Daoy (cell line): ENCODE measurements at places on chromosomes 4 and X. TPM values are rescaled to one million over a fixed set of nuclear protein-coding genes. Genes with fewer than 3 reads are reported as not detected.

VCX2 gene
- not detected in 2 replicates for total RNA-seq

DNA sequence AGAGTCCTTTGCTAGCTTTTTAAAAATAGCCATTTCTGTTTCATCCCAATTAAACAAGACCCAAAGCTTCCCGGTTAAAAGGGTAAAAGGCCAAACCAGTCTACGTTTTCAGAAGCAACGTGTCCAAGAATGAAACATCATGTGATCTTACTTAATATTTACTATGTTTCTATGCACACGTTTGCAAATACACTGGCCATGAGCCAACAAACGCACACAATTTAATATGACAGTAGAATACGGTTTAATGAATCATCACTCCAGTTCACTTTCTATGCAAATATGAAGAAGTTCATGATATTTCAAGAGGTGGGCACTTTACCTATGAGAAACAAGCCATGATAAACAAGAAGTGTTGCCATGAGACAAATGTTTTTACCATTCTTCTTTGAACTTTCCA, 4.3 kb downstream of the NR0B1 start:
- no peak for DNase-seq

GRCh38 chr4:6123976-6124375, 76.4 kb downstream of the JAKMIP1 start:
- no peak for DNase-seq

DNA sequence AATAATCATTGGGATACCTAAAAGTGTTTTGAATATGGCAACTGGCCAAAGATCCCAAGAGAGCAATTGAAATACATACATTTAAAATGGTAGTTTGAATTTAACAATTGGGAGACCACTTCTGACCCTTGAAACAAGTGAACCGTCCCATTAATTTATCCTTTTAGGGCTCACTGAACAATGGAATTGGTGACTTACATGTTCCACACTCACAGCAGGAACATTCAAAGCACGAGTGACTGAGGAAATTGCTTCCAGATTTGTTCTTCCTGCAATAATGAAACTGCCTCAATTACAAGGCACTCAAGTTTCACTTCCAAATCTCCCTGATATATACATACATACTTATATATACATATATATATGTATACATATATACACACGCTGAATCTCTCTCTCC, 20.6 kb downstream of the SLC39A8 start:
- DNase-seq, result no peak

DNA sequence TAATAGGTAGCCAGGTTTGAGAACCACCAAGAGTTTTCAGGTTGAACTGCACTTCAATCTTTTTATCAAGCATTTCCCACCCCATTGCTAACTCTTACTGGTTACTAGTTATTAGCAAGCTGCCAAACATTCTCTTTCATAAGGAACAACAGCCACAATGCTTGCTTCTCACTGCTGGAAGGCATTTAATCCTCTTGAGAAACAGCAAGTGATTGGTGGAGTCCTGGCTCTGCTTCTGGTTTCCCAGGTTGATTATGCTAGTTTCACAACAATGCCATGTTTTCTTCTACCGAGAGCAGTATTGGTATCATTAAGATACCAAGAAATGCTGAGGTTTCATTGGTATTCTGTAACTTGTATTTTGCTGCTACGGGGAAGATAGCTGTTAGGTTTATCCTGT, 32.2 kb upstream of the TXLNG start:
- no peak for DNase-seq

GRCh38 chr4:115944146-115944905, 830.9 kb upstream of the NDST4 start:
- DNase-seq, result no peak

DNA sequence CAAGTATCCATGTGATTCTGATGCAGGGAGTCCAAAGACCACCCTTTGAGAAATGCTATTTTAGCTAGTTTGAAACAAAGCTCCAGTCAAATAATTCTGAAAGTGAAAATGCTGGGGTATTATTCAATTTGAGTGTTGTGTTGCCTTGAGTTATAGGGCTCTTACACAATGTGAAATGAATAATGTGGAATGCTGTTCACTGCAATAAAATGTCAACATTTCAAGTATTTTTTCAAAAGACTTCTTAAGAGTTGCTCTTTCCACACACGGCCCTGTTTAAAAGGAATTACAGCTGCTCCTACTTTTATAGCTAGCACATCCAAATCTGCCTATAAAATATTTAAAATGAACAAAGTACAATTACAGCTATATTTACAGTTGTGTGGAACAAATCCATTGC, 27.5 kb upstream of the PLS3 start:
- DNase-seq, result no peak

- no peak for DNase-seq
Measured at GRCh38 chr4:38717604-38718003, 53.6 kb downstream of the KLF3 start.
